AG04450 (cell line): ENCODE measurements at places on chromosomes 7 and 10. TPM values are rescaled to one million over a fixed set of nuclear protein-coding genes. Genes with fewer than 3 reads are reported as not detected.
A peak's percentile ranks its signal among the peaks of the same experiment; 100 is the strongest.

GRCh38 chr10:33278198-33278597 is 56.3 kb downstream of the NRP1 start:
- no peak for DNase-seq

- DNase-seq = no peak
Measured at GRCh38 chr7:38187794-38188440, 9.9 kb downstream of the STARD3NL start.

DNA sequence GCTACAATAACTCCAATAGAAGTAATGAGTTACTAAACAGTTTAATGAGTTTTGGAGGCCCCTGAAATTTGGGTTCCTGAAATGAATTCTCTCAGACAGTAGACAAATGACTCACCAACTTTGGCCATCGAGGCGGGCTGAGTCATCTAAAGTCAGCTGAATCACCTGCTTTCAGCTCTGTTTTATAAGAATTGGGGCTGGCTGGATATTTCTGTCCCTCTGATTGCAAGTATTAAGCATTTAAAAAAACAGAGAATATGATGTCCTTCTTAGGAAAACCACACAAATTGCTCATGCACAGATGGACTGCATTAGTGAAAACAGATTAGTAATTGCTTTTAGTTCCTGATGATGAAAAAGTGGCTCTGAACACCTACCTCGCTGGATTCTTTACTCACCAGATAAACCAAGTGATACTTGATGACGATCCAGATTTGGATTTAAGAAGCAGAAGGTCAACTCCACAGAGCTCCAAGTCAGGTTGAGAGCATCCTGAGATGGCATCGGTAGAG is 59.1 kb downstream of the ZNF365 start:
- peak; percentile 76 for DNase-seq

DNA sequence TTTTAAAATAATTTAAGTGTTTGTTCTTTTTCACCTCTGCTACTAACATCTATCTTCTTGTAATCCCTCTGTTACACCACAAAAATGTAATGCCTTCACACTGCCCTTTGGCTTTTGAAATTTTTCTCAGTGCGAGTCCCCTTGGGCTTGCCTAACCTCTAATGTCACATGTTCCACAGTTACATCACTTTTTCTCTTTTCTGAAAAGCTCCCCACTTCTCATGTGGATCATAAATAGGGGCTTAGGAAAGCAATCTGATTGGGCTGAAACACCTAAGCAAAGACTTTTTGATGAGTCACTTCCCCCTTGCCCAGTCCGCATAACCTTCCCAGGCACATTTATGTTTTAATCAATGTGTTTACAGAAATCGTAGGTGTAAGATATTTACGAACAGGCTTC is 288.2 kb downstream of the IPMK start:
- DNase-seq = no peak

- no peak for DNase-seq
Measured at GRCh38 chr10:118953598-118954393, 75.7 kb upstream of the NANOS1 start.

The TAS2R3 gene
- polyA plus RNA-seq = 0.19 and 0.21 TPM in 2 replicates

- peak; percentile 32 for DNase-seq
Measured at GRCh38 chr7:90666186-90666585, 70.1 kb downstream of the CDK14 start.

- peak; percentile 16 for DNase-seq
Measured at GRCh38 chr7:27435461-27435860, 192.9 kb downstream of the EVX1 start.

The CNNM1 gene
- 0.11 and 0.14 TPM in 2 replicates for polyA plus RNA-seq

GRCh38 chr10:103111031-103111917 is 81.8 kb downstream of the NT5C2 start:
- DNase-seq = no peak

- no peak for DNase-seq
Measured at GRCh38 chr10:116995648-116996047, 9.3 kb downstream of the SHTN1 start.

GRCh38 chr7:64277630-64278029 is 36.1 kb upstream of the ZNF736 start:
- DNase-seq = no peak

GRCh38 chr10:16777473-16778370 is 39.5 kb downstream of the RSU1 start:
- DNase-seq = peak; percentile 32

The DOCK1 gene
- polyA plus RNA-seq = 37.9 and 47.2 TPM in 2 replicates

- no peak for DNase-seq
Measured at GRCh38 chr10:131231965-131232541, 79.5 kb downstream of the TCERG1L start.

The WEE2 gene
- polyA plus RNA-seq = not detected in 2 replicates

DNA sequence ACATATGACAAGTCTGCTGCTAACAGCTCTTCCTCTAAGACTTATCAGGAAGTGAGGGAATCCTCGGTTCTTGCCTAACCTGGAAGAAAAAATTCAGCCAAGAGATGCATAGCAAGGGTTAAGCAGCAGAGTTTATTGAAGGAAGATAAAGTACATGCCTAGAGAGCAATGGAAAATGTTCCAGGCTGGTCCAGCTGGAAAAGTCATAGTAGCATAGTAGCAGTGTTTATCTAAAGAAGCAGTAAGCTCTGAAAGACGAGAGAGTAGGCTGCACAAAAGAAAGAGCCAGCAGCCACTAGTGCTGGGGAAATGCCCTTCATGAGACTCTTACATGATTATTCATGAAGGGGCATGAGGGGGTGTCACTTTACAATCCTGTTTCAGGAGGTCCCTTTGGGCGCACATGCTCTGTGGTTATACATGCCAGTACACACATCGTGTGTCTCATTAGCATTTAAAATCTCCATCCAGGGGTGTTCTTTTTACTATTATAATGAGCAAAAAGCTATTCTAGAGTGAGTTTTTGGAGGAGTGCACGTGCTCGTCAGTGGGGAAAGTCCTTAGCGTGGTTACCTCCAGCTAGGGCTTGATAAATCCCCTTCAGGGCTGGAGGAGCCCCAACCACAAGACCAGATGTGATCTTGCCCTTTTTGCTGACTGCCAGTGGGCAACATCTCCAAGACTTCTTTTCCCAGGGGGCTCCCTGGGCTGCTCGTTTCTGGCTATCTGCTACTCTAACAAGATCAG is 716.1 kb downstream of the PARD3 start:
- no peak for DNase-seq

- DNase-seq = no peak
Measured at GRCh38 chr7:28226003-28226402, 45.4 kb upstream of the JAZF1 start.

DNA sequence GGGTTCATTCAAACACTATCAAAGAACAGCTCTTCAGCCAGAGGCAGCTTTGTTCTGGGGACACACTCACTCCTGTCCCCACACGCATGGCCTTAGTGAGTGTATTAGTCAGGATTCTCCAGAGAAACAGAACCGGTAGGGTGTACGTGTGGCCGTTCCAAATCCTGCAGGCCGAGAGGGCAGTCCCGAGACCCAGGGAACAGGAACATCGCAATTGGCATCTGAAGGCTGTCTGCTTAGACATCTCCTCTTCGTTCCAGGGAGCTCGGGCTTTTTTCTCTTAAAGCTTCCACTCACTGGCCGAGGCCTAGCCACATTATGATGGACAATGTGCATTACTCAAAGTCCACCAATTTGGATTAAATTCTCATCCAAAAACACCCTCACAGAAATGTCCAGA is 523.3 kb downstream of the GLRX3 start:
- DNase-seq = no peak

The C10orf95 gene
- polyA plus RNA-seq = 0.06 TPM in 1 of 2 replicates, not detected in the other

DNA sequence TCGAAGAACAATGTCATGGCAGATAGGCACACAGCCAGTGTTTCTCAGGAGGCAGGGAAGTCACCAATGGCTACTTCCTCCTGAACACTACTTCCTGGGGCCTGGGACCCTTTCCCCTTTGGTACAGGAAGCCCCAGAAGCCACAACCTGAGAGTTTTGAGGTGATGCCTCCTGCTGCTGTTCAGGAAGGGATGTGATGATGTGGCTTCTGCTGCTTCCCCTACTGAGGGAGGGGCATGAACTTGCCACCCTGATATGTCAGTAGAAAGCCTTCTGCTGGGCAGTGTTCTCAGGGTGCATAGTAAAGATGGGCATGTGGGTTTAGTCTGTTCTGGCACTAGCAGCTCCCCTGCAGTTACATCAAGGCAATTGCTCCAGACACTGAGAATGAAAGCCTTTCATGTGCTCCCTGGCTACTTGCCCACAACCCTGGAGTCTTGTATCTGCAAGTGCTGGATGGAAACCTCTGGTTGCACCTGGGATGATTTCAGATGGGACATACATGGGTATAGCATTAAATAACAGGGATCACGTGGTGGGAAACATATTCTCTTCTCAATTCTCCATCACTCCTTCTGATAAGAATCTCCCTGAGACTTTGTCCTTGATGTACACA is 69.3 kb downstream of the ADRA2A start:
- DNase-seq = no peak

The EXOC4 gene
- polyA plus RNA-seq = 73.5 and 73.8 TPM in 2 replicates

GRCh38 chr7:150383710-150384397 is 4.7 kb downstream of the ZNF775 start:
- no peak for DNase-seq

DNA sequence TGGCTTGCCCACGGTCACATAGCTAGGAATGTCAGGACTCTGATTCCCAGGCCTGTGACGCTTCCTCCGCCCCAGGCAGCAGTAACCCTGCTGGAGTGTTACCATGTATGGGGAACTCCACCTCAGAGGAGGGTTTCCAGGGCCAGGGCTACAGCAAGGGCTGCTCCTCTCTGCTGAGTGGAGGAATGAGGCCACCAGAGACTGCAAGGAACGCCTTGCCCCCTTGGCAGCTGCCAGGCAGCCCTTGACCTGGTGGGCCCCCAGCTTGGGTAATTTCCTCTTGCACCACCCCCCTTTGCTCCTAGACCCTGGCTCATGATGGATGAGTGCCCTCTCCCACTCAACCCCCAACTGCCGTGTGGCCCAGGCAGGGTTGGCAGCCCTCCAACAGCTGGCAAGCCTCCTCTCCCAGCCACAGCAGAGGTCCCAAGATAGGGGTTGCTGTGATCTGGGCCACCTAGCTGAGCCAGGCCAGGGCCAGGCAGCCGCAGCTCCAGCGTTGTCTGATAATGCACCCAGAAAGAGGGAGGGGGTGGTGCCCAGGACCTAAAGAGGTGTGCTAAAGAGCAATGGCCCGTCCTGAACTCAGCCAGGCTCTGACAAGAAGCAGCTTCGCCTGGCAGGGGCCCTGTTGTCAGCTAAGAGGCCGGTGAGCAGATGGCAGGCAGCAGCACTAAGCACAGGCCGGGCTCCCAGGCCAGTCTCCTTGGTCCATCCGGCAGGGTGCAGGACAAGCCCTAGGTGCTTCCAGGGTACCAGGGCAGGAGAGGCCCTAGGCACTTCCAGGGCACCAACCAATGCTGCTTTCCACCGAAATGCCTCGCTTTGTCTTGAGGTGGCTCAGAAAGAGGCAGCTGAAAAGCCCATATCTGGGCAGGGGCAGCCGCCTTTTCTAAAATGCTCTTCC is 35.4 kb downstream of the DRGX start:
- DNase-seq = no peak

DNA sequence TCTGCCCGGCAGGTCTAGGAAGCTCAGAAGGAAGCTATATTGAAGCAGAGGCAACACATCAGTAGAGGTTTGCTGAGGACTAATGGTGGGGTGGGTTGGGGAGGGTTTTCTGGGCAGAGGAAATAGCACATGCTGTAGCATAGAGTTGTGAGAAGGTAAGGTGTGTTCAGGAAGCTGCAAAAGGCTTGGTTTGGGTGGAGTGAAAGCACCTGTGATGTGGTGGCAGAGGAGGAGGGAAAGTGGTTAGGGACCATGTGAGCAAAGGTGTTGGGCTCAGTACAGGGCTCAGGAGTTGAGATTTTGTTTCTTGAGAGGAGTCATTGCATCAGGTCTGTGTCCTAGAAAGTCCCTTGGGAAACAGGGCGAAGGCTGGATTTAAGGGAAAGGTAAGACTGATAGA is 294.6 kb downstream of the SORCS3 start:
- no peak for DNase-seq

GRCh38 chr10:58508316-58508715 is 4.4 kb upstream of the BICC1 start:
- DNase-seq = peak; percentile 76

GRCh38 chr7:32602470-32602869 is 107.2 kb downstream of the AVL9 start:
- DNase-seq = no peak

The LEP gene
- not detected in 2 replicates for polyA plus RNA-seq

- DNase-seq = no peak
Measured at GRCh38 chr7:157189405-157189804, 50.7 kb downstream of the UBE3C start.

The HMX2 gene
- polyA plus RNA-seq = not detected in 2 replicates

- no peak for DNase-seq
Measured at GRCh38 chr10:88960802-88961201, 8.2 kb upstream of the ACTA2 start.

- no peak for DNase-seq
Measured at GRCh38 chr10:49123981-49124950, 8.9 kb upstream of the VSTM4 start.

The PVRIG gene
- 0.42 TPM in 1 of 2 replicates, not detected in the other for polyA plus RNA-seq
